ENCODE measurements at places on chromosomes 1 and 21.

DNA sequence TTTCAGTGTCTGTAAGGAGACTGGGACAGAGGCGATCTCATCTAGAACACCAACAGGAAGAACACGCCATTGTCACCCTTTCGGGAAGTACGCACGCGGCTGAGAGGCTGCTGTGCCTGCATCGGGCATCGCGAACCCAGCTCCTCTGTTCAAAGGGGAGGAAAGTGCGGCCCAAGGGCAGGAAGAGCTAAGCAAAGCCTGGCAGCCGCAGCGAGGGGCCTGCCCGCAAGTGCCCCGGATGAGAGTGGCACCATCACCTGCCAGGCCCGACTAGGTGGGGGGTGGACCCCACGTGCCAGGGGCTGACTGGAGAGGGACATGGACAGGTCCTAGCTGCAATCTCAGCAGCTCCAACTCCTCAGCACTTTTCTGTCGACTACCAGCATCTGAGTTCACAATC is 7.5 kb downstream of the TPRG1L start:
- no peak for DNase-seq

DNA sequence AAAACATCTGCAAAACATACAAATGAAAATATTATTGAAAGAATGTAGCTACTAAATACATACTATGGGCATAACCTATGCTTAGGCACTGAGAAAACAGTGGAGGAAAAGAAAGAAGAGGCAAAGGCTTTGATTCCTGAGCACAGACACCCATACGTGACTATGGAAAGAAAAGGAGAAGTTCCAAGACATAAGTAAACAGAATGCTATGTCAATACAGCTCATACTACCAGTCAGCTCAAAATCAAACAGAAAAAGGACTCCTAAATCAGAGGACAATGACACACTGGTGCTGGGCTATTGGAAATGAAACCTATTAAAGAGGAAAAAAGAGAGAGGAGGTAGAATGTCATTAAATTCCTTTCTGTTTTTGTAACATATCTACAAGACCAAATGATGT is 225.4 kb downstream of the SMYD3 start:
- DNase-seq, result no peak

GRCh38 chr1:62809788-62810187 is 25.9 kb downstream of the ATG4C start:
- DNase-seq, result no peak

GRCh38 chr1:20337581-20337980 is 46.9 kb downstream of the VWA5B1 start:
- no peak for DNase-seq

- no peak for DNase-seq
Measured at GRCh38 chr1:204744107-204744779, 58.7 kb upstream of the LRRN2 start.

GRCh38 chr1:205443585-205444299 is 12.1 kb downstream of the BLACAT1 start:
- no peak for DNase-seq
